ENCODE measurements at places on chromosomes 11 and 22. TPM values are rescaled to one million over a fixed set of nuclear protein-coding genes. Genes with fewer than 3 reads are reported as not detected.

The SLC22A9 gene
- not detected for total RNA-seq

DNA sequence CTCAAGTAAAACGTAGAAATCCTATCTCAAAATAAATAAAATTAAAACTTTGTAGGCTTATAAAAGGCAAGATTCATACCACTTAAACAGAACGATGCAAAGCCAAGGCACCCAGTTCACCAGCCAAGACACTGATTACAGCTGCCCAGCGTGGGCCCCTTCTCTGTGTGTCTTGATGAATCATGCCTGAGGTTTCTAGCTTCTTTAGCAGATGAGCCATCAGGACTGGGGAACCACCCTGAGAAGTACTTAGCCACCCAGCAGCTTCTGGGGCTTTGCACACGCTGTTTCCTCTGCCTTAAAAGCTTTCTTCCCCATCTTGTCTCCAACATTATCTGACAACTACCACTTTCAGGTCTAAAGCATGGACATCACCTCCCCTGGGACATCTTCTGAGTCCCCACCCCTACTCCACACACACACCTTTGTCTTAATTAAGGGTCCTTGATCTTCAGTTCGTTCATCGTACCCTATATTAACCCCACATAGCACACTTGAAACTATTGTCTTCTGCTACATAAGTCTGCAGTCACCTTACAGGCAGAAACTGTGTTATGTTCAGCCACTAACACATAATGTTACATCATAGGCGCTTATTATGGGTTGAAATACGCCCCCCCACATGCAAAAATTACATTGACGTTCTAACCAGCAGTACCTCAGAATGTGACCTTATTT, 8.7 kb upstream of the LAYN start:
- peak; percentile 99 for DNase-seq

DNA sequence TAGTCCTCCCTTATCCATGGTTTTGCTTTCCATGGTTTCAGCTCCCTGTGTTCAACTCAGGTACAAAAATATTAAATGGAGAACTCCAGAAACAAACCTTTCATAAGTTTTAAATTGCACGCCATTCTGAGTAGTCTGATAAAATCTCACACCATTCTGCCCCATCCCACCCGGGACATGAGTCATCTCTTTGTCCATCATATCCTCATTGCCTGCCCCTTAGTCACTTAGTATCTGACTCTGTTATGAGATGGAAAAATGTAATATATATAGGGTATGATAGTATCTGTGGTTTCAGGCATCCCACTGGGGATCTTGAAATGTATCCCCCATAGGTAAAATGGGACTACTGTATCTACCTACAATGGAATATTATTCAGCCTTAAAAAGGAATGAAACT, 35.5 kb upstream of the FGF3 start:
- peak; percentile 70 for DNase-seq

The ANO9 gene
- total RNA-seq = not detected

- DNase-seq = no peak
These were observed 292.0 kb downstream of the NTM start for GRCh38 chr11:131662317-131662972.

Data from GM23248 (cell line).